ENCODE measurements at places on chromosomes 5 and 9.

DNA sequence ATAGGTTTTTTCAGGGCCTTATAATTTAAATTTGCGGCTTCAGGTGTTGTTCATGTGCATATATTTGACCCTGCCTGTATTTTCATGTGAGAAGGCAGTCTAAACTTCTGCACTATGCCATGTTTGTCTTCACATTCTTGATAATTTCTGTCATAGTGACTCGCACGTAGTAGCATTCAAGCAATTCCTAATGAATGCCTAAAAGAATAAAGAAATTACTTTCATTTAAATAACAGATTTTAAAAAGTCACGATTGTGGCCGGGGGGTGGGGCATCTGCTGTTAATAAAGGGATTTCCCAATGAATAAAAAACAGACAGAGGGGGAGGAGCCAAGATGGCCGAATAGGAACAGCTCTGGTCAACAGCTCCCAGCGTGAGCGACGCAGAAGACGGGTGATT, 318.0 kb downstream of the ADAMTS6 start:
- no peak for DNase-seq

GRCh38 chr5:129096382-129096991, 1.9 kb downstream of the ISOC1 start:
- no peak for DNase-seq

DNA sequence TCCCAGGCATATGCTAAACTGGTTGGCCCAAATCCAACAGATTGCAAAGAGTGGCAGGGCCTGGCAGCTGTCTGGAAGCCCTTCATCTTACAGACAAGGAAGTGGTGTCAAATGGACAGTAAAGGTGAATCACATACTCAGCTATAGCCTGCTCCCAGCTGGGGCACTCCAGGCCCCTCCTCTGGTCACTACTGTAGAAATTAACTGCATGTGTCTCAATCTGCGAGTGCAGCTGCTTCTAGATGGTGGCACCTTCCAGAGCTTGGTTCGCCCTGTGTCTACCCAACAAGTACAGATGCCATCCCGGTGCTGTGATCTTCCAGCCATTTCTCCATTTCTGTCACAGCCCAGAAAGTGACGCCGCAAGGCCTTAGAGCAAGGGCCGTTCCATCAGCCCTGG, 50.2 kb downstream of the OTULIN start:
- DNase-seq: no peak

DNA sequence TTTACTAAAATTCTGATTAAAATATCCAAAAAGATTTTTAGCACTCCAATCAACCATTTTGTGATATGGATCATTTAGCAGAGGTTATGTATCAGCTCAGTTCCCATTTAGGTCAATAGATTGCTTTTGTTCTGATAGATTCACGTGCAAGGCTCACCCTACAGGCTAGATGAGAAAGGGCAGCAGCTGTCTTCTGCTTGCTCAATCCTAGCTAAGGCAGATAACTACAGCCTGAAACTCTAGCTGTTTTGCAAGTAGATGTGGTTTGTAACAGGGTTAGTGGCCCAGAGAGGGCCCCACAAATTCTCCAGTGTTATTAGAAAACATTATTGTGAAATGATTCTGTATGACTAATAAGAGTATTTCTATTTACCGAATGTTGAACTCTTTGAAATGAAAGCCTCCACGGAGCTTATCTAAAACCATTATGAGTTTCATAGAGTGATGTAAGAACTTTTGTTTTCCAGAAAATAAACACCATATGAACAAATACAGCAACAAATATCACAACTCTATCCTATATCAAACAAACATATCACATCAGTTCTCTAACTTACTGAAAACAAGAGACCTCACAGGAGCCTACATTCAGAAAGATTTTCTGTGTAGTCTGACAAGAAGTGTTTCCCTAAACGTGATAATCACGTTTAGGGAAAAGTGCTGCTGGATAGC, 841.9 kb upstream of the ACO1 start:
- DNase-seq: no peak

DNA sequence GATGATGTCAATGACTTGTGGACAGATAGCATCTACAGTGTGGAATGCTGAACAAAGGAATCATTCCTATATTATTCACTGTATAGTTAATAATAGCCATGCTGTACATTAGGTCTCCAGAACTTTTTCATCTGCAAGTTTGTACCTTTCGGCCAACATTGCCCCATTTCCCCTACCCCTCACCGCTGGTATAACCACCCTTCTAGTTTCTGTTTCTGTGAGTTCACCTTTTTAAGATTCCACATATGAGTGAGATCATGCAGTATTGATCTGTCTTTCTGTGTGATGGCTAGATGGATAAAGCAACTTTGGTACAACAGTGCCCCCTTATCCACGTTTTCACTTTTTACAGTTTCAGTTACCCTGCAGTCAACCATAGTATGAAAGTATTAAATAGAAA, 18.8 kb upstream of the ALDH1B1 start:
- DNase-seq: no peak

GRCh38 chr5:179122411-179123108, 62.4 kb downstream of the ZNF354C start:
- DNase-seq: no peak

DNA sequence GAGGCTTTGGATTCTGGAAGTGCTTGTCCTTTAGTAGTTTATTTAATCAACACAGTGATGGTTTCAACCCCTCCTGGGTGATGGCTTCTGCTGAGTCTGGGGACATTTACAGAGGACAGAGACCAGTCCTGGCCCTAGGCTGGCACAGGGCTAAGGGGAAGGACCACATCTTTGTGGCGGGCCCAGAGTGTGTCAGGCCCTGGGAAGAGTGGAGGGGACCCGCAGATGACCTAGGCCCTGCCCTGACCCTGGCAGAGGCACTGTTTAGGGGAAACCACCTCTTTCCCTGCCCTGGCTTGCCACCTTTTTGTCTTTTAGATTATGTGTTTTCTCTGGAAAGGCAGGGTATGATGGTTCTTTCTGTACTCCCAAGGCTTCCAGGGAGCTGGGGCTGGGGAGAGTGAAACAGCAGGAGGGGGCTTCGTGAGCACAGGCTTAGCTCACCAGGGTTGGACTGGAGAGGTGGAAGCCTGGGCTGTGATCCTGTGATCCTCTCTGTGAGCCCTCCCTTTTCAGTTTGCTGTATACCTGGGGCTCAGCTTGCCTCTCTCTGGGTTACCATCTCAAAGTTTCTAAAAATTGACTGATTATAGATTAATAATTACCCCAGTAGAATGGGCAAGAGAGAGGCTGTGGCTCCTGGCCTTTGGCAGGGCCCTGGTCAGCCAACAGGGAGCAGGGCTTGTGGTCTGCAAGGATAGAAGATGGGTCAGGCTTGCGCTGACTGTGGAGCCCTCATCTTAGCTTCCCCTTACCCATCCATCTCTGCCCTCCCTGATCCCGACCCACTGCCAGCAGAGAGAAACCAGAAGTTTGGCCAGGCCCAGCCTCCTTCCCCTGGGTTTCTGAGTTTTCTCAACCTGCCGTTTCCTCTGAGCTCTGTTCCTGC, 1.7 kb upstream of the SYNPO start:
- DNase-seq: no peak

- no peak for DNase-seq
Observed at GRCh38 chr5:118778941-118779340, 209.4 kb downstream of the DTWD2 start.

GRCh38 chr9:38020151-38021076, 48.6 kb downstream of the SHB start:
- no peak for DNase-seq

DNA sequence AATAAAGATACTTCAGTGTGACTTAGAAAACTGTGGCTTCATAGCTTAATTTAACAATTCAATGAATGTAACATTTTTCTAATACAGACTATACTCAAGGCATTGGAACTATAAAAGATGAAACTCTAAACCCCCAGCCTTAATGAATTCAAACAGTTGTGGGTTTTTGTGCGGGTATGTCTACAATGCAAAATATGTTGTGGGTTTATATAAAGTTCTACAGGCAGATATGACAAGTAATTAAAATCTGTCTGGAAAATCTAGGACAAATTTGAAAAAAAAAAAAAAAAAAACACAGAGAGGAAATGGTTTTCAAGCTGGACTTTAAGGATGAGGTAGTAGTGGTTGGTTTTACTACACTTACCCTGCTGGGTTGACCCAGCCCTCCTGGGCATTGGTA, 467.5 kb upstream of the TLE4 start:
- no peak for DNase-seq

GRCh38 chr5:107808671-107809137, 138.0 kb upstream of the EFNA5 start:
- DNase-seq: no peak

DNA sequence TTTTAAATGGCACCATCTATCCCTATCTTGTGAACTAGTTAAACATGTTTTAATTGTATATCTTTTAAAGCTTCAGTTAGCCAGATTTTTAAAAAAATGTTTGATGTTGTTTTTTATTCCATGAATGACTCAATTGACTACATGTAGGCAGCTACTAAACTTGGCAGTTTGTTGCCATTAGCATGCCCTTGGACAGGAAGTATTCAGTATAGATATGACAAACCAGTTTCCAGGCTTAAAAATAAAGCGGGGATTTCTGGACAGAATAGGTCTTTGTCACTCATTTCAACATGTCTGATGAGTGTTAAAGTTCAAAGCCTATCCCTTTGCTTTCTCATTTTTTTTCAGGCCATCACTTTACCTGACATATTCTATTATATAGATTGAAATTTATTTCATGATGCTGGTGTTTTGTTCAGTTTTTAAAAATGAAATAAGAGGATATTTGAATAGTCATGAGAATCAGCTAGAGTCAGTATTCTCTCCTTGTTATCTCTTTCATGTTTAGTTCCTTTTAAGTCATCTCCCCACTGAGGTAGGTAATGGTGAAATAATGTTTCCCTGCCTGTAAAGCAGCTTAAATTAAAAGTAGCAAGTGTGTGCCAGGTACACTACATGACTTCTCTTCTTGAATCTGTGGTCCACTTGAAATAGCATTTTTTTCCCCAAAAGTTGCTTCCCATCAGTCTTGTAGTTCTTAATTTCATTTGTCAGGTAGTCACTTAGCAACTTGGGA, 11.9 kb downstream of the TNFAIP8 start:
- no peak for DNase-seq

DNA sequence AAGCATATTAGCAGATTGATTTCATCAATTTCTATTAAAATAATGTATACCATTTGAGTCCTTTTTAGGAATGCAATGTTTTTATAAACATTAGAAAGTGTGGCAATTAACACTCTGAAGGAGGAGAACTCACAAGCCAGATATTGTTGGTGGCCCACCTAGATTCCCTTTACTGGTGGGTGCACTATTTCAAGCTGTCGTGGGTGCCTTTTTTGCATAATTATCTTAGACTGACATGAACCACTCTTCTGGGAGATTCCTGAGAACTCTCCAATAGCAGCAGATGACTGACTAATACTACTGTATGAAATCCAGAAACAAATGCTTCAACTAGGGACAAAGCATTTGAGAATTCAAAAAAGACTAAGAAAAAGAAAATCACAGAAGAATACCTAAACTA, 526.0 kb downstream of the CDH18 start:
- no peak for DNase-seq

DNA sequence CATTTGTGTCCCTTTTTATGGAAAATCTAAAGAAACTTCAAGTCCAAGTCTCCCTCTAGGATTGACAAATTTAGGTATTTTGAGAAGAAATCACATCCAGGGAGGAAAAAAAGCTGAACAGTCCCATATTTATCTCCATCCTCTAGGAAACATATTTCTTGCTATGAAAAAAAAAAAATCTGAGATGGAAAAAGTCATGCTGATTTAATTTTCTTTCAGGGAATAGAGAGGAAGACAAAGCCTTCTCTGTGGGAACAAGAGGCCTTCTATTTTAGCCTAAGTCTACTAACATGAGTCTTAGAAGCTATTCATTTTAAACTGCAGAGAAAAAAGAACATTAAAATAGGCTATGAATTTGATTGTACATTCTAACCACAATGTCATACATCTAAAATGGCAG, 63.1 kb upstream of the CDK5RAP2 start:
- DNase-seq: no peak

DNA sequence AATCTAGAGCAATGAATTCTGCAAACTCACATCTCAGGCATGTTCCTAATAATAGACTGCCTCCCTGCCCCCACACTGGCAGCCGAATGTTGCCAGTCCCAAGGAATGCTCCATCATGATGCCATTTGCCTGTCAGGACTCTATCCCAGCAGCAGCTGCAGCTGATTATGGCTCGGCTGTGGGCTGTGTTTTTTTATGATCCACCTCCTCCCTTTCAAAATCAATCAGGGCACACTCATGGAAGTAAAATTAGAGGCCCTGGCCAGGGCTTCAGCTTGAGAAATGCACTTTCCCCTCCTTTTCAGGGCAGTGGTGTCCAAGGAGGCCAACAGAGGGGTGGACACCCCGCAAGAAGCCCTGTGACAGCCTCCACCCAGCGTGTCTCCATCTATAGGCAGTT, 176.7 kb upstream of the S1PR3 start:
- DNase-seq: no peak

DNA sequence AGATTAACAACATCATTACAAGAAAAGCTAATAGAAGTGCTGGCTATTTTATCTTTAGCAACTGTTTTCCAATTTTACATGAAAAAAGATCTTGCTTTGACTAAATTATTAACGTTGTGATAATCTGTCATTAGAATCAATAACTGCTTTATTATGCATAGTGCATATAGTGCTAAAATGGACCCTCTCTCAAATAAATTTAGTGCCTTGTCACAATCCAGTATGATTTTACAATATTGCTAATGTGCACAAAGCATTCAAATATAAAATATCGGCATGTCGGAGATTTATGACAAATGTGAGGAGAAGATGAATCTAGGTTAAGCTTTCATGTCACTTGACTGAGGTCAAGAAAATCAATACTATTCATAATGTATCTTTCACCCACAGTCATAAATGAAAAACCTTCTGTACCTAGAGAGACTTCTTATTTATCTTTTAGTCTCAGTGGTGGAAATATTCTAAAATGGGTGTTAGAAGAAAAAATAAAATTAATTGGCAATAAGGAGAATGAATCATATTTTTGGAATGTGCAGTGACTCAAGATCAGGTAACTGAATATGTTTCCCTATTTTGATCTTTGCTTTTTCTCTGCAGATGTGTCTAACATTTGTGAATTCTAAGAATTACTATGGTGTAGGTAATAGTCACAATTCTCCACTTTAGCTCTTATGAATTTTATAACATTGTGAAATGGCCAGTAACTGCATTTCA, 672.9 kb upstream of the GRAMD2B start:
- no peak for DNase-seq

- DNase-seq: no peak
Observed at GRCh38 chr9:87148331-87149104, 201.2 kb upstream of the GAS1 start.

- DNase-seq: no peak
Observed at GRCh38 chr5:52807723-52808122, 20.0 kb downstream of the ITGA1 start.

DNA sequence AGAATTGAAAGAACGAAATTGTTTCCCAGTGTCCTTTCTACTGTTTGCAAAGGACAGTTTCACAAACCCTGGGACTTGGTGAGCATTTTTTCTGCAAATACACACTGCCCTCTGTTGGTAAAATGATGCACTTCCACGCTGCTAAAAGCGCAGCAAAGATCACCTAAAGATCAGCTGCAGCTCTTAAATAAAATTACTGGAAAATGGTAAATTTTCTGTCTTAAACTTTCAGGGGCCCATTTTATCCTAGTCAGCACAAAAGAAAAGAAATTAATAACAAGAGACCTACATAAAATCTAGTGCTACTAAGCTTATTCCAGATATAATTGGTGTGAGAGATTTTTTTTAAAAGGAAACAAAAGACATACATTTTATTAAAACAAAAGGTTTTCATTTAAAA, 566.0 kb downstream of the CAAP1 start:
- DNase-seq: no peak

- DNase-seq: no peak
Observed at GRCh38 chr5:96228408-96228807, 204.6 kb downstream of the PCSK1 start.

- no peak for DNase-seq
Observed at GRCh38 chr5:160369990-160370712, at the start of gene C1QTNF2. C1QTNF2 (minus strand) TSS chr5:160370626; CDS start chr5:160355011, 15,615 bp downstream.
